ENCODE measurements at places on chromosomes 12 and 14.

- no peak for DNase-seq
Observed at GRCh38 chr12:98073610-98074009, 441.8 kb upstream of the TMPO start.

- DNase-seq = no peak
Observed at GRCh38 chr14:98167275-98167674, 1104.7 kb downstream of the BCL11B start.

- DNase-seq = no peak
Observed at GRCh38 chr14:50222055-50222613, 9.2 kb downstream of the SOS2 start.

GRCh38 chr14:66629499-66629898 is 121.6 kb downstream of the GPHN start:
- no peak for DNase-seq

- DNase-seq = no peak
Observed at GRCh38 chr12:27627123-27627852, 69.0 kb upstream of the REP15 start.

DNA sequence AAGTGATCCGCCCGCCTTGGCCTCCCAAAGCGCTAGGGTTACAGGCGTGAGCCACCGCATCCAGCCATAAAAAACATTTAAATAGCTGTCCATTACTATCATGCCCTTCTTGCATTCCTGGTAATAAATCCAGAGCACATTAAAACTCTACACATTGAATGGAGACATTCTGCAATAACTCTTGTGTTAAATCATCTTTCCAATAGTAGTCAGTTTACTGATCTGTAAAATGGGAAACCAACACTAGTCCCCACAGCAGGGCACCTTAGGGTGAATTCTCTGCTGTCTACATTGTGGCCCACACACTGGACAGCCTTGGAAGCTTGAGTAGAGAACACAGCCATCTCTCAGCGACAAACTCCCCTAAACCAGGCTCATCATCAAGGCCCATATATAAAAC is 85.5 kb upstream of the NUDT4 start:
- DNase-seq = no peak

- no peak for DNase-seq
Observed at GRCh38 chr12:32893043-32893442, 3.5 kb downstream of the PKP2 start.

- DNase-seq = no peak
Observed at GRCh38 chr12:106918746-106919145, 37.0 kb upstream of the TMEM263 start.

DNA sequence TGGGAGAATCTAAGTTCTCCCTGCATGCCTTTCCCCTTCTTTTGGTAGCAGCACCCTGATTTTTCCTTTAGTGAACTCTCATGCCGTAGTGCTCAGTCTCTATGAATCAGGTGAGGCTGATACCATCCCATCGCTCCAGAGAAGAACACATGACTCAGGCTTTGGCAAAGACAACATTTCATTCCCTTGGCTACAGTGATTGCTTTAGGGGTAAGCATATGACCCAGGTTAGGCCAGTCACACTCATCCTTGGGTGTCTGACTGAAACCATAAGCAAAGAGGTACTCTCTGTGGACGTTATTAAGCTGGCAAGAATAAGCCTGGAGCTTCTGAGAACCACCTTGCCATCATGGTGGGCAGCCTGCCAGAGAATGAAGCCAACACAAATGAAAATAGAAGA is 141.8 kb downstream of the MYRFL start:
- DNase-seq = no peak

DNA sequence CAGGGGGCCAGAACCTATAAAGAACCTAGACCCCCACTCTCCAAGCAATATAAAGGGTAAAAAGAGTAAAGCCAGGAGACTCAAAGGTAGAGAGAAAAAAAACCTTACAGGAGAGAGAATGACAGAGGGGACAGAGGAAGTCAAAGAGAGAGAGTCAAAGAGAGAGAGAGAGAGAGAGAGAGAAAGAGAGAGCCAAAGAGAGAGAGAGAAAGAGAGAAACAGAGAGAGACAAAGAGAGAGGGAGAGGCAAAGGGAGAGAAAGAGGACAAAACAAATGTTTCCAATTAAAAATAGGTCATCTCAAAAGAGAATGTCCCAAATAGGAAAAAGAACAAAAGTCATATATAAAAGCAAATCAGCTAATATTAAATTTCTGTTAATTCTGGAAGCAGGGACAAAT is 251.5 kb downstream of the DPY19L2 start:
- DNase-seq = no peak

DNA sequence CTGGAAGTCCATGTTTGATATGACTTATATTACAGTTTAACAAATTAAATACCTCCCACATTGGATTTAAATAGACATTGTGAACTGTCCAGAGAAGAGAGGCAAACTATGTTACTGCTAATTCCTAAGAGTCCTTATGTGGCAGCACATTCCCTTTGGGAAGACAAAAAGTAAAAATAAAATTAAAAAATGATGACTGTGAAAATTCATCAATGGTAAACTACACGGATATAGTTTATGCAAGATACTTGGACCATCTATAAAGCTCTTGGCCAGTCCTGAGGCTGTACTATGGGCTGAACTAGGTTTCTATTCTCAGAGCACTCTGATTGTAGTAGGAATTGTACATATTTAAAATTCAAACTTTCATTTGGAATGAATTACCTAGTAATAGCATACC is 206.4 kb downstream of the LRRK2 start:
- DNase-seq = no peak

- no peak for DNase-seq
Observed at GRCh38 chr12:45209784-45210183, 6.1 kb upstream of the ANO6 start.

- no peak for DNase-seq
Observed at GRCh38 chr14:43166163-43166562, 1340.9 kb downstream of the FSCB start.

- DNase-seq = no peak
Observed at GRCh38 chr14:68506645-68507419, 286.0 kb downstream of the ZFP36L1 start.

DNA sequence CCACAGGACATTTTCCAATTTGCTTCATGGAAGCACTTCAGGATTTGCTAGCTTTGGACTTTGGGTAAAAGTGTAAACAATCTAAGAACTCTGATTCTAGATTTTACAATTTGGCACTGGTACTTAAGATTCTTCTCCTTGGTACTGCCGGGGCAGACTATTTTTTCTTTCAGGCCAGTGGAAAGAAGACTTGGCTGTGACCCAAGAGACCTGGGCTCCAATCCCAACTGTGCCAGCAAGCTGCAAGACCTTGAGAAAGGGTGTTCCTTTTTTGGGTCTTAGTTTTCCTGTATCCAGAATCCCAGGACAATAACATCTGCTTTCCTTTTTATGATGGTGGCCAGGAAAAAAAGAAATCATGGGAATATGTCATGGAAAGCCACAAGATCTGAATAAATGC is 148.1 kb upstream of the CRY1 start:
- no peak for DNase-seq

- DNase-seq = no peak
Observed at GRCh38 chr14:73833530-73834260, 17.9 kb upstream of the PTGR2 start.

DNA sequence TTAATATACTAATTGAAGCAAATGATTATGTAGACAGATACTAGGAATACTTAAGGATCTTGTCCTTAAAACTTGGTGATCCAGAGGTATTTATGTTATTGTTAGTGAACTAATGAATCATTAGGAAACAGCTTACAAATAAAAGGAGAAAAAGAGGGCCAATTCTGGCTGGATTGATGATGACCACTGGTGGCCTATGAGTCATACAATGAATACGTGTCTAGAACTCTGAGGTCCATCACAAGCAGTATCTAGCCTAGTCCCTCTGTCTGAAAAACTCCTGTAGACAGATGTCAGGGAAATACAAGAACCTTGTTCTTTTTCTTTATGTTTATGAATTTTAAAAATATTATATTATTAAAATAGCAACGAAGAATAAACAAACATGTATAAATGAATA is 51.7 kb upstream of the RTL1 start:
- no peak for DNase-seq

DNA sequence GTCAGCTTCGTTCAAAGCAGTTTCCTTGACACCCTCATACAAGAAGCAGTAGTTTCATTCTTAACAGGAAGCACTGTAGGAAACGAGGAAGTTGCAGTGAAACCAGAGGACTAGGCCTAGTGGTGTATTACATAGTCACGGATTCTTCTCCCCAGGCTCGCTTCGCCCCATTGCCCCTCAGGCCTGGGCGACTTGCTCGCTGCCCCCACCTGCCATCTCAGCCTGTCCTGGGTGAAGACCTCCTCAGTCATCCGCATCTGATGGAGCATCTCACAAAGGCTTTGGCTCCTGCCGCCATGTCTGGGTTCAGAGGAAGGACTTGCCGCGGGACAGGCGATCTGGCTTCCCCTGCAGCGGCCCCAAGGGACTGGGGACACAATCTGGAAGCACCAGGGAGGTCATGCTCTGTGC is 93.5 kb downstream of the LMNTD1 start:
- peak; percentile 39 for DNase-seq

DNA sequence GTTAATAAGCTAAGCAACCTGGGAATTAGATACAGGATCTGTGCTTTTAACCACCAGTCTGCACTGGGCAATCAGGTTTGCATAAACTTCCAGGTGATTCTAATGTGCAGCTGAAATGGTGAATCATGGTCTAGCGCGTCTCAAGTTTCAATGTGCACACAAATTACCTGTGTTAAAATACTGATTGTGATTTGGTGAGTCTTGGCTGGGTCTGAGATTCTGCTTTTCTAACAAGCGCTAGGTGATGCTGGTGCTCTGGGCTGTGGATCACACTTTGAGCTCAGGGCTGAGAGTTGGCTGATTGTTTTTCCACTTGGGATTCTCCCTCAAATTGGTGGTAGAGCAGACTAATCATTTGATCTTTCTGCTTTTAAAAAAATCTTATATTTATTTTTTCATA is 124.8 kb downstream of the C12orf75 start:
- DNase-seq = no peak

- DNase-seq = no peak
Observed at GRCh38 chr12:107091381-107091780, 2.0 kb downstream of the CRY1 start.

- DNase-seq = no peak
Observed at GRCh38 chr14:99378782-99379214, 101.9 kb downstream of the SETD3 start.

- DNase-seq = no peak
Observed at GRCh38 chr12:124548854-124549378, 18.5 kb downstream of the NCOR2 start.

GRCh38 chr12:108333898-108334699 is 5.0 kb downstream of the CMKLR1 start:
- DNase-seq = no peak

DNA sequence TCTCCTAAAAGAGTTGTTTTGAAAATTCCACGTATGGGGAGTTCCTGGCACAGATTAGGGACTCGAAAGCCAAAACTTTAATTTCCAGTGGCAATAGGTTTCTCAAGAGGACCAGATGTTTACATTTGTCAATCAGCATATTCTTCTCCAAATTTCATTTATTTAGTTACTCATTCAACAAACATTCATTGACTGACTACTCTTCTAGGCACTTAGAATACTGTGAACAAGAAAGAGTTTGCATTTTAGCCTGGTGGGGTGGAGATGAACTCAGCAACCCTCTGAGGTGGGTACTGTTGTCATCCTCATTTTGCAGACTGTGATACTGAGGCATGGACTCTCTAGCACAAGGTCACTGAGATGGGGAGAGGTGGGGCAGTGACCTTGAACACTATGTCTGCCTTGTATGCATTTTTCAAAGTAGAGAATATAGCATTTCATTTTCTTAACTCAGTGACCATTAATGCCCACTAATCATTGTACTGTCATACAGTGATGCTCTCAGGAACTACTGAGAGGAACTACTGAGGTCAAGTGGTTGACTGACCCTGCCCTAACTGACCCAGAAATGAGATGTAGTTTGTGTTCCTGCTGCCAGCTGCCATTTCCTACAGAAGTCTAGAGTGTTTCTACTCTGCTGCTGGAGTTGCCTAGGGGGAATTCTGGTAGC is 2.2 kb downstream of the L3HYPDH start:
- DNase-seq = no peak

DNA sequence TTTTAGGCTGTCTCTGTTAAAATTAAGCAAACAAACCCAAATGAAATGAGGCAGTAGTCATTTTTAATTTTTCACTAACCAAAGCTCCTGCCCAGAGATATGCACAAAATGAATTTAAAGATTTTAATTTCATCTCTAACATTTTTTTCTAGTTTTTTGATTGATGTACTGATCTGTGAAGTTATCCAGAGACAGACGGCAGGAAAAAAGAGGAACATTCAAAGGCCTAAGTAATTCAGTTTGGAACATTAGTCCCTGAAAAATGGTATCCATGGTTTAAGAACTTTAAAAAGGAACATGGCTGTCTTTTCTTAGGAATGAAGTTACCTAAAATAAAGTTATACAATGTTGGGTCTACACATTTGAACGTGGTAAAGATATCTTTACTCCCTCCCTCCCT is 498.8 kb upstream of the LMO3 start:
- no peak for DNase-seq

GRCh38 chr12:57583008-57583831 is 7.8 kb upstream of the PIP4K2C start:
- peak; percentile 69 for DNase-seq

DNA sequence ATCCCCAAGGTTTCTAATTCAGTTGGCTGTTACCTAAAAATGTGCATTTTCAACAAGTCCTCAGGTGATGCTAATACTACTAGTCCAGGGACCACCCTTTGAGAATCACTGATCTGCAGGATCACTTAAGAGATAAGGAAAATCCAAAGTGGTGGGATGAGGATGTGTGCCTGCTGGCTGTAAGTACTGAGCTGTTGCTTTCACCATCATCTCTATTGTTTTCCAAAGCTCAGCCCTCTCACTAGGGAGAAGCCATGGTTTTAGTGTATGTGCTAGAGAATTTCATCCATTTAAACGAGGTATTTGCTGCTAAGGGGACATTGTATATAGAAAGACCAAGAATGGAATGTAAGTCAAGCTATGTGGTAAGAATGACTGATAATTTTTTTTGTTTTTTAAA is 202.3 kb downstream of the KIF21A start:
- no peak for DNase-seq

DNA sequence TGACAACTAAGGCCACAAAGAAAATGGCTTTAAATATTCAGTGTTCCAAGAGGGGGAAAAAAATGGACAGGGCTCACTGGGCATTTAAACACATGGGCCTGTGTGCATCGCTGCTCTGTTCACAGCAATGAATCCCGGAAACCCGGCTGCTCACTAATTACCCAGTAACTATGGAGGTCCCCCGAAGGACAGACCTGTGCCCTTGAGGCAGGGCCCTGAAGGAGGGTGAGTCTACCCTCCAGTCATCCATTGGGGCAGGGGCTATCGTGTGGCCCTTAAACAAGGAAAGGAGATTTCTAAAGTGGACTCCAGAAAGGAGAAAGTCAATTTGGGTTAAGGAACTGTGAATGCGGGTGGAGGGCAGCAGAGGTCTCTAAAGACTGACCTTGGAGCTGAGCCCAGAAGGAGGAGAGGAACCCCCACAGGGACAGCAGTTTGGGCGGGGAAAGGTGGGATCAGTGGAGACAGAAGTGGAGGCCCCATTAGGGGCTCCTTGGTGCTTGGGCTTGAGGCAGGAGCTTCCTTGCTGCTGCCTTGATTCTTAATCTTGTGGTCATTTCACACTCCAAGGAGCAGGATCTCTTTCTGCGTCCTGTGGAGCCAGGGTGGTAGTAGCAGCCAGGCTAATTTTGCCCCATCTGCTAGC is 1.4 kb upstream of the CLMN start:
- no peak for DNase-seq

GRCh38 chr14:68471029-68471963 is 321.6 kb downstream of the ZFP36L1 start:
- no peak for DNase-seq

- no peak for DNase-seq
Observed at GRCh38 chr14:88668448-88669116, 105.7 kb downstream of the ZC3H14 start.

GRCh38 chr12:132804426-132804861 is 24.2 kb downstream of the GOLGA3 start:
- DNase-seq = no peak
